ENCODE measurements at places on chromosomes 2 and 18. TPM values are rescaled to one million over a fixed set of nuclear protein-coding genes. Genes with fewer than 3 reads are reported as not detected.

DNA sequence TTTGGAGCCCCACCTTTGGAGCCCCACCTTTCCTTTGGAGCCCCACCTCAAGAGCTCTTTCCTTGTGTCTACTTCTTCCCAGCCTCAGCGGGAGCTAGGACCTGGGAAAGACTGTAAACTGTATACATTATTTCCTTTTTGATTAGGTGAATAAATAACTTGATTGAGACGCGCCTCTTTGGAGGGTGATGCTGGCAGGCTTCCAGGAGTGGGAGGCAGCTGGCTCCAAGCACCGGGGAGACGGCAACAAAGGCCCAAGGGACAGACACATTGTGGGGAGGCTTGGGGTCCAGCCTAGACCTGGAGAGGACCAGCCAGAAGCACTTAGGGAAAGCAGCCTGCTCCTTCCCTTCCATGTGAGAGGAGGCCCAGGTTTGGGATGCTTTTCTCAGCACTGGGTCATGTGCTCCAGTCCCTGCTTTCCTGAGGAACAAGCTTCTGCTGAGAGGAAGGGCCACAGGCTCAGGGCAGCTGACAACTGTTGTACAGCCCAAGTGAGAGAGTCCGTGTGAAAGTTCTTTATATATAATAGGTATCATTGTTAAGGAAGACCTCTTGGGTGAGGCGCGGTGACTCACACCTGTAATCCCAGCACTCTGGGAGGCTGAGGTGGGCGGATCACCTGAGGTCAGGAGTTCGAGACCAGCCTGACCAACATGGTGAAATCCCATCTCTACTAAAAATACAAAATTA, 297.2 kb upstream of the SLC14A2 start:
- no peak for DNase-seq
- no peaks in the 10 kb centered on the region for H3K36me3 ChIP-seq
- no peaks in the 10 kb centered on the region for H3K27me3 ChIP-seq
- no peak overlapping the region for H3K4me3 ChIP-seq

Gene SETBP1
- total RNA-seq: 38.9 TPM

Gene OLA1
- total RNA-seq: 166 TPM

Gene ACOXL
- total RNA-seq: not detected

Gene ANO7
- 3.2 TPM for total RNA-seq
